Epithelial cell of esophagus (primary cell): ENCODE measurements at places on chromosomes 3 and 15.

GRCh38 chr3:16419640-16420241 is 93.8 kb downstream of the RFTN1 start:
- DNase-seq, result no peak

GRCh38 chr15:55255714-55256113 is 33.9 kb downstream of the RAB27A start:
- DNase-seq, result no peak

DNA sequence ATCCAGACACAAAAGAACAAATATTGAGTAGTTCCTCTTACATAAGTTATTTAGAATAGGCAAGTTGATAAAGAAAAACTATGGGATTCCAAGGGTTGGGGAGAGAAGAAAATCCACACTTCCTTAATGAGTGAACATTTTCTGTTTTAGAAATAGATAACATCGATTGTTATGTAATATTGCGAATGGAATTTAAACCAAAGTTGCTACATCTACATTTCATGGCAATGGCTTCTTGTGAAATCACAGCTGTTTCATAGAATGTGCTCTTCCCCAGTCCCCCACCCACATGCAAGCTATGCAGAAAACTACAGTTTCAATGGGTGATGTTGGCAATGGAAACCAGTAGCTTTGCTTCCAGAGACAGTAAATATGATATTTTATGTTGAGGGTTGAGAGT is 1639.5 kb downstream of the SI start:
- no peak for DNase-seq

DNA sequence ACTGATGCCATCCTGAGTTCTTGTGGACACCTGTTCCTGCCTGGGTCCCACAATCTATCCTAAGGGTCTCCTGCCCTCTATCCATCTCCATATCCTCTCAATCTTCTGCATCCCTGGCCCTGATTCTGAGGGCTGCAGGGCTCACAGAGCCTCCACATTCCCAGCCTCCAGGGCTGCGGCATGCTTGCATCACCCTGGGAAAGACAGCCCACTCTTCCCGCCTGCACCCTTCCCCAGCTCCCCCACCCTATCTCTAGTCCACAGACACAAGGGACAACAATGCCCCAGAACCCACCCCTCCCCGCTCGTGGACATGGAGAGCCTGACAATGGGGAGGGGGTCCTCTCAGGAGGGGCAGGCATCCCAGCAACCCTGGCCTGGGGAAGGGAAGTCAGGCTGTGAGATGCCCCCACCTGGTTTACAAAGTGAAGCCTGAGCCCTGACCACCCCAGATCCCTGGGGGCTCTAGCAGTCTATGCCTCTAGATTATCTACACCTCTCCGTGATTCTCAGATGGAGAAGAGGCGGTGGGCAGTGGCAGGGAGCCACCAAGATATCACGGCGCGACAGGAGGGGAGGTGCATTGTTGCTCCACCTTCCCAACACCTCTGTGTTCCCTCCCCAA is 10.3 kb downstream of the SEMA3G start:
- no peak for DNase-seq

- no peak for DNase-seq
Observed at GRCh38 chr3:18747383-18747782, 322.2 kb upstream of the SATB1 start.

GRCh38 chr3:126758882-126759281 is 54.8 kb downstream of the CHCHD6 start:
- no peak for DNase-seq

GRCh38 chr3:196988241-196989029 is 19.8 kb upstream of the PIGZ start:
- DNase-seq, result peak; percentile 36

GRCh38 chr3:142987707-142988106 is 13.7 kb upstream of the U2SURP start:
- peak; percentile 39 for DNase-seq

- DNase-seq, result no peak
Observed at GRCh38 chr3:89957451-89957850, 850.0 kb downstream of the EPHA3 start.

- no peak for DNase-seq
Observed at GRCh38 chr3:26625187-26625586, 2.6 kb downstream of the LRRC3B start.

- peak; percentile 71 for DNase-seq
Observed at GRCh38 chr15:74988007-74988800, 7.2 kb upstream of the SCAMP5 start.

DNA sequence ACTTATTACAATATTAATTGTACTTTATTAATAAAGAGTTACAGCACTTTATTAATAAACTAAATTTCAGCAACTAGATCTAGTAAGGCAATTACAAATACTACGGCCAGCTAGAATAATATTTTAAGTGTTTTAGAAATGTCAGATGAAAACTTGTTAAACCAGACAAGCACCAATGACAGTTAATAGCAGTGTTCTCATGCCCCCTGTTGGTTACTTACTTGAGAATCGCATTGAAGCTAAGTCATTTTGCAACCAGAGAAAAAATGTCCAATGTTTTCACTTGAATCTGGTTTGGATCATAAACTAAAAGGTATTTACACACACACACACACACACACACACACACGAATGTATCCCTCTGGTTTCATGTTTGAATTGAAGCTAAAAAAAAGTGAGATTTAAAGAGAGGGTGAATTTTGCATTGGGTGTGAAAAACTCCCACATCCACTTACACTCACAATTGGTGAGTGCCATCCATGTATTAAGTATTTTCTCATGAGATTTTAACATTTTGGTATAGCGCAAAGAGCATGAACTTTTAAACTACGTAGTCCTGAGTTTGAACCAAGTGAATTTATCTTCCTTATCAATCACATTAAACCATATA is 347.7 kb downstream of the ZBBX start:
- DNase-seq, result peak; percentile 79

DNA sequence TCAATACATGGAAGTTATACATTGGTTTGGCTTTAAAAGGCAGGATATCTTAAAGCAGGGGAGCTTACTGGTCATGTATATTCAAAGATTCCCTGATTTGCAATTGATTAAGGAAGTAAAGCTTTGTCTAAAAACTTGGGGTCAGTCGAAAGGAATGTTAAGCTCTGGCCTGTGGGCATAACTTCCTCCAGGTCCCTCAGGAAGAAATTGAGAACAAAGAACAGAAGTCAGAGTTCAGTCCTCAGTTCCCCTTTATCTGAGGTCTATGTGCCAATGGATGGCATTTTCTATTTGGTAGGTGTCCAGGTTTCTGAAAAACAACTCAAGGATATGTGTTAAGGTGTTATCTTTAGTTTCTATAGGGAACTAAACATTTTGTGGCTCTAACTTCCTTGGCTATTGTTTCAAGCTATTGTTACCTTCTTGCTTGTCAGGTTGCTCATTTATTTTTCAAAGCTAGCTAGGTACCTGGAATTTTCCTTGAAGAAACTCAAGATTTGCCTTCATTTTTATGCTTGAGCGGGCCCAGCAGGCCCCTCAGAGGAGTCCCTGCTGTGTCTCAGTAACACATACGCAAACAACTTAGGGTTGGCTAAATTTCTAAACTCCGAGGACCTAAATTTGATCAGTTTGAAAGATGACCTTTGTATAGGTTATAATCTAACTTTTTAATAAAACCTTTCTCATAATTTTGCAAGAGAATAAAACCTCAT is 135.0 kb upstream of the UBE2E2 start:
- DNase-seq, result no peak

DNA sequence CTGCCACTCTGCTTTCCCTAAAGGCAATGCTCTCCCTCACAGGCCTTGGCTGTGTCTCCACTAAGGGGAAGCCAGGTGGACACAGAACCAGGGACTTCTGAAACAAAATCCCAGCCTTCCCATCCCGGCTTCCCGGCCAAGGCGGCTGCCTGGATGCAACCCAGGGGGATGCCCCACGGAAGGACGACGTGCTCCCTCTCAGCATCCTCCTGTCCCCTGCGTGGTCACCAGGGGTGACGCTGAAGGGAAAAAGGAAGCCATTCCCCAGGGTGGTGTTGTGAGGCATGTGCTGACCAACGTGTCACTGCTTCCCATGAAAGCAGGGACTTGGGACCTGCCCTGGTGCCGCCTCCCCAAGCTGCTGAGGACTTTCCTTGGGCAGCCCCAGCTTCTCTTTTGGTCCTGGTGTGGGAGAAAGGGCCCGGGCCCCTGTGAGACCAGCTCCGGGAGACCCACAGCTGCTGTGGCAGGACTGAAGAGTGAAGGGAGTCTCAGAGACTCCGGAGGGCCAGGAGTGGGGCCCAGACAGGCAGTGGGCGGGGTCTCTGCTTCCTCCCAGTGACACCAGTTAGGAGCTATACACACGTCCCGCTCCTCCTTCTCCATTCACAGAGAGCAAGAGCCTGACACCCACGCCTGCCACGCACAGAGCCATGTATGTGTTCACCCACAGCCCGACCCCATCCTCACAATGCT is 139.2 kb downstream of the NUP210 start:
- no peak for DNase-seq

DNA sequence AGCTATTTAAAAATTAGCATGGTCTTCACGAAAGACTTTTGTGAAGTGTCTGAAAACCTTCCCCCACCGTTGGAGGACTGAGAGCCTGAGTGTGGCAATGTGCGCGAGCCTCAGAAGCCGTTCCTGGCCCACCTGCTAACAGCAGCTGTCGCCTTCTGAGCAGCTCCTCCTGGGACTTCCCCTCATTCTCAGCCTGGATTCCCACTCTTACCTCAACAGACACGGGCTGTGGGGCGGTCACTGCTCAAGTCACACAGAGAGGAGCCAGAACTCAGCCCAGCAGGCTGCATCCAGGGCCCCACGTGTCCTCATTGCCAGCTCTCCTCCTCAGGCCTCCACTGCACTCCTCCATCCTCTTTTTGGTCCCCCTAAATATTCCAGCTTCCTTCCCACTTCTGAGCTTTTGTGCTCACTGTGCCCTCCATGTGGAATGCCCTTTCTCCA is 7.8 kb downstream of the DNASE1L3 start:
- DNase-seq, result no peak

GRCh38 chr3:124811436-124811835 is 75.7 kb downstream of the ITGB5 start:
- DNase-seq, result no peak

DNA sequence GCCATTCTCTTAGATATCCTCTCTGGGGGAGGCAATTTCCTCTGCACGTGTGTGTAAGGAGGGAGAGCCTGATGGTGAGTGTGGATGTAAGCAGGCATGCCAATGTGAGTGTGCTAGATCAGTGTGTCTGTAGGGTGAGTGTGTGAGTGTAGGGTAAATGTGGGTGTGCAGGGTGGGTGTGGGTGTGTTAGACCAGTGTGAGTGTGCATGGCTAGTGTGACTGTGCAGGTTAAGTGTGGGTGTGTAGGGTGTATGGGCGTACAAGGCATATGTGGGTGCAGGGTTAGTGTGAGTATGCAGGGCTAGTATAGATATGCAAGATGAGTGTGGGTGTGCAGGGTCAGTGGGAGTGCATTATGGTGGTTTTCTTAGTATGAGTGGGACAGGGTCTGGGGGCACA is 48.4 kb downstream of the ATP2B2 start:
- no peak for DNase-seq

DNA sequence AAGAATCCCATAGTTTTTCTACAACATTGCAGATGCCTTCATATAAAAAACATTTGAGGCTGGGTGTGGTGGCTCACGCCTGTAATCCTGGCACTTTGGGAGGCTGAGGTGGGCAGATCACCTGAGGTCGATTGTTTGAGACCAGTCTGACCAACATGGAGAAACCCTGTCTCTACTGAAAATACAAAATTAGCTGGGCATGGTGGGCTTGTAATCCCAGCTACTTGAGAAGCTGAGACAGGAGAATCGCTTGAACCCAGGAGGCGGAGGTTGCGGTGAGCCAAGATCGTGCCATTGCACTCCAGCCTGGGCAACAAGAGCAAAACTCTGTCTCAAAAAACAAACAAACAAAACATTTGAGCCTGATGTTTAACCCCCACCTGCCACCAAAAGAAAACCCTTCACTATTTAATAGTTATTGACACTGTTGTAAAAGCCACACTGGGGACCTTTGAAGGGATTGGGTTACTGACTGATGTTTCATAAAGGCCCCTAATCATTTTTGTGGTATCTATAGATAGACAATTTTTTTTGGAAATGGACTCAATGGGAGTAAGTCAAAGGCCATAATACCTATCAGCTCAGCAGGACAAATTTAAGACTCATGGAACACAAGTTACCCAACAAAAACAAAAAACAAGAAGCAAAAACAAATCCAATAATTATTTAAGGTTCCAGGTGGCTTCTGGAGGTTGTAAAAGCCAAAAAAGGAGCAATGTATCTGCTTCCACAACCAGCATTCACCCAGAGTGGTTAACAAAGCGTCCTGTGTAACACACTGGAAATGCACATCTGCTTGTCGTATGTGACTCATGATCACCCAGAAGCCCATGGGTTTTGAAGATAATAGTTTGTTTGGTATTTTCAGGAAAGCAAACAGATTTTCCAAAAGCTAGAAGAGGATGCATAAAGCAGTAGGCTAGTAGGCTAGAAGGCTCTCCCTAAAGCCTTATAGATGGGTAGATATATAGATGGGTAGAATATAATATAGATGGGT is 41.2 kb downstream of the CDCP1 start:
- no peak for DNase-seq

DNA sequence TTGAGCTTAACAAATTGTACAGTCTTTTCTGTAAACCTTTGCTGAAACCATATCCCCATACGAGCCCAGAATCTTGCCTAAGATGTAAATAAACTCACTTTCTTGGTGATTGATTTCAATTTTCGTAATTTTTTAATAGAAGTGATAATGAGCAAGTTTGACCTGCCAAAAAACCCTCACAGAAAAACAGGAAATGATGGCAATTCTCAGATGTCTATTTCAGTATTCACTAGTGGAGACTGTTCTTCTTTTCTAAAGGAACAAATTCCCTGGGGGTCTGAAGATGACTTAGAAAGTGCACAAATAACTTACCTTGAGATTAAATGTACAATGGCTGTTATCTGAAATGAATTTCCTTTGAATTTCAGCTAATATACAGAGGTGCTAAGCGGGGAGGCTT is 116.5 kb upstream of the CMC1 start:
- DNase-seq, result no peak

DNA sequence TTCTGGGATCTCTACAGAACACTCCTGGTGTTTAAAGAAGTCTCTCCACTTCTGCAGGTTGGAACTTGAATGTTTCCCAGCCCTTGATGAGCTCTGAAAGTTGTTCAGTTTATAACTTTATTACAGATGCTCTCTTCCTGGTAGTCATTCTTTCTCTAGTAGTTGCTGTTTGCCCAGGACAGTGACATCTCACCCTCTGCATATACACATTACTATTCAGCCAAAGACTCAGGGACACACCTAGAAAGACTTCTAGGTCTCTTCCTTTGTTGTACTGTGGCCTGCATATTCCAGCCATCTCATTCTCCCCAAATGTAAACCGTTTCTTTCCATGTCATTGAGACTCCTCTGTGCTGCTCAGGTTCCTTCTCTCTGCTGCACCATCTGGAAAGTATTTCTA is 76.7 kb downstream of the MITF start:
- peak; percentile 3 for DNase-seq

- DNase-seq, result peak; percentile 51
Observed at GRCh38 chr15:37880009-37880834, 54.2 kb upstream of the TMCO5A start.

DNA sequence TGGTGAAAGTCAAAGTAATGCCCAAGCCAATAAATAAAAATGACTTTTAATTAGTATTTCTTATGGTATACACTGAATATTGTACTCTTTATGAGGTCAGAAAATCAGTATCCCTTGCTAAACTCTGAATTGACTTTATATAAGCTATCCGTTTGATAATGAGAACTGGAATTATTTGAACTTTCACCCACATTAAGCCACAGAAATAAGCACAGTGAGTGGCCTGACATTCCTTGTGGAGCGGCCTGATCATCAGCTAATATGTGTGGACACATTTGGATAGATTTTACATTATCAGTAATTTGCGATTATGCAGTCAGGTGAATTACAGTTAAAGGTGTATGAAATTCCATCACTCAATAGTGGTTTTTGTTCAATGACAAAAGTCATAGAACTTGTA is 136.0 kb upstream of the CBLB start:
- DNase-seq, result no peak
